ENCODE measurements at places on chromosomes 6 and 20.

GRCh38 chr20:51335329-51335841 lies 207.1 kb downstream of the NFATC2 start:
- no peak for DNase-seq

- no peak for DNase-seq
Measured at GRCh38 chr20:18255526-18255925, 32.8 kb upstream of the ZNF133 start.

GRCh38 chr6:51613558-51613957 lies 473.9 kb downstream of the PKHD1 start:
- no peak for DNase-seq

DNA sequence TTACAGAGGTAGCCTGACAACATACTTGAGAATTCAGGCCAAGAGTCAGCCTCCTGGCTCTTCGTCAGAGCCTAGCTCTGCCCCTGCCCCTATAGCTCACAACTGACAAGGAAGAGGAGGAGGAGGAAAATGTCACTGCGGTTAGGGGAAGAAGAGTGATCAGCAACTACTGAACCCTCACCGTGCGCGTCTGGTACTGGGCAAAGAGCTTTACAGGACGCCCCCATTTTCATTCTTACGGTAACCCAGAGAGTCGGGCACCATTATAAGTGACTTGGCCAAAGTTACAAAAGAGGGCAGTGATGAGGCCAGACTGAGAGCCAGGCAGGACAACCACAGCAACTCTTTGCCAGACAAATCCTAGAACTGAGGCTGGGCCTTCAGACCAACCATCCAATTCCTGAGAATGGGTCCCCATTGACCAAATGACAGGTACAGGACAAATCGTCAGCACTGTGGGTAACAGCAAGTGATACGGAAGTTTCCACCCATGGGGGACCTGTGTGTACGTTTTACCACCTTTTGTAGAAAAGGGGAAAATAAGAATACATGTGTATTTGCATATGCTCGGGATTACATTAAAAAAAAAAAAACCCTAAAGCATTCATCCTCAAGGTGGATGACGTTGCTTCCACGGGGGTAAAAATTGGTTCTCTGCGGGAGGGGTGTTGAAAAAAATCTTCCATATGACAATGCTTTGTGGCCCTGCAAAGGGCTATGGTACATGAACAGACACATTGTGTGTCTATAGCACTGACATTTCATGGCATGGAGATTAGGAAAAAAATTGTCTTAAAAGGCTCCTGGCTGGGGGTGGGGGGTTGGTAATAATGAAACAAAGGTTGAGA lies 118.0 kb downstream of the NFATC2 start:
- DNase-seq, result no peak

- DNase-seq, result no peak
Measured at GRCh38 chr6:4103929-4104328, 25.0 kb upstream of the FAM217A start.

DNA sequence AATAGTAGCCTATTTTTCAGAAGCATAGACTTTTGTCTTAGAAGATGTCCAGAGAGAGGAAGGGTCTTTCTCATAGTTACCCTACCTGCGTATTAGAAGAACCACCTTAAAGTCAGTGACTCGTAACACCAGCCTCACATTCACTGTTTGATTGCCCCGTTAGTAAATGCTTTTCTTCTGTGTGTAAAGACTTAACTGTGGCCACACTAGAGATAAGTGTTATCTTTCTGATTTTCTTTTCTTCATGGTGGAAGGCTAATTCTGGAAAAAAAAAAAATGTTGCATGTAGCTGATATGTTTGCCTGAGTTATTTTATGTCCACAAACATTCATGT lies 83.9 kb downstream of the SAMD3 start:
- no peak for DNase-seq

- peak; percentile 81 for DNase-seq
Measured at GRCh38 chr6:150143516-150144293, 861 bp downstream of the PPP1R14C start.

GRCh38 chr6:157200611-157201010 lies 122.7 kb downstream of the TMEM242 start:
- DNase-seq, result no peak

GRCh38 chr20:39691151-39691862 lies 729.2 kb downstream of the DHX35 start:
- no peak for DNase-seq

DNA sequence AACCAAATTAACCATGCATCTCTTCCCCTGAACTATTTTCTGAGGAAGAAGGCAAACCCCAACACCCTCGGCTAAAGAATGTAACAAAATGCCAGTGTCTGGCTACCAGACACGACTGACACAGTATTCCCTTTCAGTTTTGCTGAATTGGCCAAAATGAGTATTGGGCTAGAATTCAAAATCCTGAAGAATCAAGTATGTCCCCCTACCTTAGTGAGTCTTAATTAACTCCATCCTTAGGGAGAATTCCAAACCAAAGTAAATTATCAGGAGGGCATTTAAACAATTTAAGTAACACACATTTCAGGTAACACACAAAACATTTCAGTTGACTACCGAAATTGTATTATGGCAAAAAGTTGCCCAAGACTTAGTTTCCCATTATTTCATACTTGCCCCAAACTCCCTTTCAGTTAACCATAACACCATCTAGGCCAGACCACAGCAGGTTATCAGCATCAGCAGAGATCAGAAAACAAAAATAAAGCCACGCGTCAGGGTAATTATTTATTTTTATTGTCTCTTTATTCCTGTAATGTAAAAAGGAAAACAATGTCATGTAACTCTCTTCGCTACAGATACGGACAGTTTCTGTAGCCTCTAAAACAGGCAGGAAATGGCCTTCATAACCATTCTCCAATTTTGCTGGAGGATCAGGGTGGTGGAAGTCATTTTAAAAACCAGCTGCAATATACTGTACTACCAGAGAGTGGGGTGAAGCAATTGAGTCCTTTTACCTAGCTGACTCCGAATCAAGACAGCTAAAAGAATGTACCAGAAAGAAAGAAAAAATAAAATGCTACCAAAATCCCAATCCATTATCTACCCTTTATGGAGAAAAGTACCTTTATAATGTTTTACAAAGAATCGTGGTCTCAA lies 1.9 kb downstream of the SNX5 start:
- DNase-seq, result no peak

GRCh38 chr6:106533054-106533453 lies 96.2 kb downstream of the RTN4IP1 start:
- no peak for DNase-seq

- no peak for DNase-seq
Measured at GRCh38 chr6:105550955-105551620, 148.2 kb upstream of the PREP start.

GRCh38 chr20:1363522-1363921 lies 29.3 kb downstream of the FKBP1A start:
- DNase-seq, result no peak

GRCh38 chr6:88843040-88843439 lies 120.4 kb downstream of the RNGTT start:
- DNase-seq, result no peak

GRCh38 chr20:49699200-49699992 lies 14.3 kb downstream of the B4GALT5 start:
- no peak for DNase-seq

GRCh38 chr20:63561624-63562396 lies 7.9 kb downstream of the FNDC11 start:
- no peak for DNase-seq

GRCh38 chr20:54468082-54468481 lies 7.3 kb upstream of the DOK5 start:
- no peak for DNase-seq

DNA sequence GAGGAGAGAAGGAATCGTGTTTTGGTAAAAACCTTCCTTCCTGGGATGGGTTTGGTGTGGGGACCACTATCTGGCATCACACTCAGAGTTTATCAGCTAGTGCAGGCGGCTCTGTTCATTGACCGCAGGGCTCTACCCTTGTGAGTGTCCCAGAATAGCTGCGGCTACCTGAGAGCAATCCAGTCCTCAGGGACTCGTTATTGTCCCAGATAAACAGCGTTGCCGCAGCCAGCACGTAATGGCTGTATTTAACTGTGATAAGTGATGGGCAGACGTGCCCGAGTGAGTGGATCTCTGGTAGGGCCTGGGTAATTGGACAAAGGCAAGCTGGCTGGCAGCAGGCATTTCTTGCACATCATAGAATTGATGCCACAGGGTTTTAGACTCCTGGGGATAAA lies 163.3 kb downstream of the SOBP start:
- no peak for DNase-seq

- DNase-seq, result no peak
Measured at GRCh38 chr20:49521356-49521755, 38.9 kb upstream of the KCNB1 start.

DNA sequence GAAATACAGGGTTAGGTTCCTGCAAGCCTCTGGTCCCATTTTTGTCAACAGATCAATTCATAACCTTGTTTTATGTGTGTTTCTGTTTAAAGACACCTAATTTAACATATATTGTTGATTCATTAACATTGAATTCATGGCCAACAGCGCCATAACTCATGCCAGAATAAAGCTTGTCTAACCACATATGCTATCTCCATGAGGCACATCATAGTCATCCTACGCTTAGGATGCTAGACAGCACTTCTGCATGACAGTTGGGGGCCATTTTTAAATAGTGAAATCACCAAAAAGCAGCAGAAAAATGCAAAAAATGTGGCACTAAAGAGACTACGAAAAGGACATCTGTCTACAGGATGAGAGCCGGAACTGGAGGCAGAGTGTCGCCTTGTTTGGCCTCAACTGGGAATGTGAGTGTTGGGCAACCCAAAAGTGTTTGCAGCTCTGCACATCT lies 37.9 kb downstream of the TRAM2 start:
- no peak for DNase-seq

DNA sequence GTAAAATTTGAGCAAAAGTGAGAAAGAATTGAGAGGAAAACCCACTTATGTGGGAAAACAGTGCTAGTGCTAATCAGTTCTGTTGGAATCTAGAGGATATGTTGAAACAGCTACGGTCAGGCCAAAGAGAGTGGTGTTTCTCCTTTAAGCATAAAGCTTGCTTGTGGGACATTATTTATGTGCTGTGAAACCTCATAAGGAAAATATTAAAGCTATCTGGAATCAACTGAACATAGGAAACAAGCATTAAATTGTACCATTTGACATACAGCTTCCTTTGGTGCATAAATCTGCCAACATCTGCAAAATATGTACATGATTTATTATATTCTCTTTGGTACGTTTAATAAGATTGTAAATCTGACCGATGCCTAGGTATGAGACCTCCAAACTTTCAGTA lies 182.5 kb upstream of the PDE10A start:
- DNase-seq, result no peak

DNA sequence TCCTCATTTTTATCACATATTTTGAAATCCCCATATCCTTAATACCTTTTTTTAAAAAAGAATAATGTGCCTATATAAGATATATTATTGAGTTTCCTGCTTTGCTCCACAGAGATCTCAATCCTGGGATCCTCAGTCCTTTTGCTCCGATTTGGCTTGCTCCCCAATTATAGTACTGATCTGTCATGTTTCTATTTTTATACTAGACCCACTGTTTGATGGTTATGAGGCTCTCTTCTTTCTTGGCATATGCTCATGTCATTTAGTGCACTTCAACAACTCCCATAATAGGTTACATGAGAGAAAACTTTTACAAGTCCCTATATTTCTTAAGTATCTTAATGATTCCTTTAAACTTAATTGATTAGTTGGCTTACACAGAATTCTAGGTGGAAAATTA lies 958.5 kb upstream of the EPHA7 start:
- DNase-seq, result no peak

DNA sequence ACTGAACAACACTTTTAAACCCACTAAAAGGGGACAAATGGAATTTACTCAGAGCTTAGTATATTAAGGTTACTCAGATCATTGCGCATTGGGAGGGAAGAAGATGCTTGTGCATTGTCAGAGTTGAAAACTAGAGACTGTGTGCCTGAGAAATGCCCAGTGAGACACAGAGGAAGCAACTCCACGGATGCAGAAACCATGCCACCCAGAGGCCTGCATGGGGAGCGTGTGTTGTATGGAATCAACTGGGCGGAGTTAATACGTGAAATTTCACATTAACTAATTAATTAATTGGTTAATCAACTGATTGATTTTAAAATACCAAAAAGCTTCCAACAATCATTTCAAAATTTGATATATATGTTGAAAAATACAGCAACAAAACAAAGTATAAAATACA lies 391.6 kb downstream of the PLCB1 start:
- no peak for DNase-seq

DNA sequence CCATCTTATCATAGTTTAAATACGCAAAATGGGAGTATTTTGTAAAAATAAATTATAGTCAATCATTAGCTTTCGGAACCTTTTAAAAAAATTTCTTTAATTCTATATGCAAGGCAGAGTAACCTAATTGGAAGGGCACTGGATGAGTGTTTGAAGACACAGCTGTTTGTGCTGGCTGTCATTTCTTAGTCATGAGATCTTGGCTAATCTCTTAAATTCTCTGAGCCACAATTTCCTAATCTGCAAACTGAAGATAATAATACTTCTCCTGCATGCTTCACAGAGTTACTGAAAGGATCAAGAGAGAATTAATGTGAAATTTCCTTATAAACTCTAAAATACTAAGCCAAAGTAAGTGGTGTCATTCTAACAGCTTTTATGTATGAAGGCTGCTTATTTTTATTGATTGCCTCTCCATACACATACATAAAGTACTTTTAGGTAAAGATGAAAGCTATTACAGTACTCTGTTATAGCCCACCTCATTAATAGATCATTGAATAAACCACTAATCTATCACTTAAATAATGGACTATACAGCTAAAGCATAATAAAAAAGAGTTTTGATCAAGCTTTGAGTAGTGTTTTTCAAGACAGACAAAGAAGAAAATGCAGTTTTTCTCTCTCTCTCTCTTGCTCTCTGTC lies 383.7 kb upstream of the IRAK1BP1 start:
- DNase-seq, result no peak
